Smooth muscle cell of the coronary artery (primary cell): ENCODE measurements at places on chromosomes 12 and 14. TPM values are rescaled to one million over a fixed set of nuclear protein-coding genes. Genes with fewer than 3 reads are reported as not detected.

The ZNF10 gene
- total RNA-seq = 8.3 TPM in 2 replicates

The FOXN4 gene
- total RNA-seq = not detected in 2 replicates

The RTN1 gene
- 0.08 and 0.35 TPM in 2 replicates for total RNA-seq

The ARHGEF25 gene
- 17.0 and 23.8 TPM in 2 replicates for total RNA-seq
